ENCODE measurements at places on chromosomes 4 and X.

DNA sequence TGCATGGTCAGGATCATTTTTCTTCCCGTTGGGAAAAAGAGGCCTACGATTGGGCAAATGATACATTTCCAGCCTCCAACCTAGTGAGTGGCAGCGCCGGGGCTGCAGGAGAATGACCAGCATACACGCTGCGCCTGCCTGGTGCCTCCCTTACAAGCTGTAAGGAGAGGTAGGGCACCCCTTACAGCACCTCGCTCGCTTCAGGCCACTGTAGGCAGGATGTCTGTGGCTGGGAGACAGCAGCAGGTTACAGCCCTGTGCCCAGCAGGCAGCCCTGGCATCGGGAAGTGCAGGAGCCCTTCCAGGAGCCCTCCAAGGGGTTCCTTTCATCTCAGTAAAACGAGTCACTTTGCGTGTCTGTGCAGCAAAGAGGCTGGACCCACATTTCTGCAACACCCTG is 88.4 kb downstream of the EVC start:
- no peak for DNase-seq

DNA sequence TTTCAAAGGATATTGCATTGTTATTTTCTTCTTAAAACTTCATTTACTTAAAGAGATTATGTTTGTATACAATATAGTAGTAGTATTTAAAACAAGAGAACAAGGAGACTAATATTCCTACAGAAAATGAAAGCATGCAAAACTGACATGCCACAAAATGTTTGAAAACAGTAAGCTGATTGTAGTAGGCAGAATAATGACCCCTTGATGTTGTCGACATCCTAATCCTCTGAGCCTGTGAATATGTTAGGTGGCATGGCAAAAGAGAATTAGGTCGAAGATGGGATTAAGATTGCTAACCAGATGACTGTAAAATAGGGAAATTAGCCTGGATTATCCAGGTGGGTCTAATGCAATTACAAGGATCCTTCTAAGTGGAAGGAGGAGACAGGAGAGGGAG is 522.2 kb upstream of the NR3C2 start:
- DNase-seq, result no peak

GRCh38 chr4:166481055-166481454 is 608.0 kb downstream of the TLL1 start:
- no peak for DNase-seq

DNA sequence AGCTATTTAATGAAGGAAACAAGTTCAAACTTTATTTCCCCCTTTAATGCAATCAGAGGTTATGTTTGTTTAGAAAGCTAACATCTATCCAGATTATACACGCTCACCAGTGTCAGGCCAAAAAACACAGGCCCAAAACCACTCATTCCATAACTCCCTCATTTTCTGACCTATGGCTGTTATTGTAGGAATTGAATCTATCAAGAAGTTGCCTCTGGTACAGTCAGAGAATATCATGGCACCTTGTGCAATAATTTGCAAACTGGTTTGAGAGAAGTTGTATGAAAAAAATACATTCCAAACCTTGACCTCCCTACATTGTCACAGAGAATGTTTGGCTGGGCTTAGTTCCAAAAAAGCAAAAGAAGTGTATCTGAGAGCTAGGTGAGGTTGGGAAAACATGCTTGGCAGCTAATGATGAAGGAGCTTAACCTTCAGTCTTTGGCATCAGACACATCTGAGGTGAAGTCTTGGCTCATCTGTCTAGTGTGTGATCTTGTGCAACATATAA is 591.0 kb downstream of the ANKRD50 start:
- DNase-seq, result no peak

DNA sequence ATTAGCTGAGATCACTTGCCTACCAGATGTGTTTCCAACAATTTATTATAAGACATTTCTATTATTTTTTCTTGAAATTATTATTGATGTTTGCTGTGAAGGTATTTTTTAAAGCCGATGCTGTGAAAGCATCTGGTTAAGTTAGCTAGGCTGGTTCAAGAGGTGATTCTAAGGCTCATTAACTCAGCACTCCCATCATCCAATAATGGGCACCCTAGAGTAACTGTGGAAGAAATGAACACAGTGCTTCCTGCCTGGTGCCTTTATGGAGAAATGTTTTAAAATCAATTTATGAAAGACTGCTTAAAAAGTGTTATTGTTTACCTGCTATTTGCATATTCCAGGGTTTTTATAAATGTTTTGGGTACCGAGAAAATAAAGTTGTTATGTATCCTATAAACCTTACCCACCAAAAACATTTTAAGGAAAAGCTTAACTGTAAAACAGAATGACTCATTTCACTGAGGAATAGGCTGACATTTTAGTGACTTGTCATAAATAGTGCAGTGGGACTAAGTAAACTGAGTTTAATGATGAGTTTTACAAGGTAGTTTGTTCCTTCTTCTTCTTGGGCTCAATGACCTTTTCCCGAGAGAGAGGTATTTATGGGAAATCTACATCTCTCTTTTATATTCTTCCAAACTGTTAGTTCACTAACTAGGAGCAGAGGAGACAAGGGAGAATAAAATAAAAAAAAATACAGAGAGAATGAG is 310.0 kb upstream of the AADAT start:
- DNase-seq, result no peak
